Upper lobe of right lung (tissue), 1 donor: ENCODE measurements at places on chromosomes 5 and 9. TPM values are rescaled to one million over a fixed set of nuclear protein-coding genes. Genes with fewer than 3 reads are reported as not detected.

The TTLL11 gene
- 10.7 TPM for total RNA-seq

The ZBTB5 gene
- 10.1 TPM for total RNA-seq

The ZNF658 gene
- total RNA-seq, result 5.8 TPM

The SEMA5A gene
- 38.9 TPM for total RNA-seq

The DAB2 gene
- 145 TPM for total RNA-seq

The NUDT2 gene
- total RNA-seq, result 11.5 TPM

The TXN gene
- 178 TPM for total RNA-seq

The RNF145 gene
- total RNA-seq, result 220 TPM

The CXCL14 gene
- total RNA-seq, result 0.38 TPM

The ZFAND5 gene
- total RNA-seq, result 204 TPM

The PCDHGA4 gene
- 3.9 TPM for total RNA-seq

The PTPDC1 gene
- total RNA-seq, result 10.0 TPM

The WWC1 gene
- 94.2 TPM for total RNA-seq

The SYK gene
- 63.8 TPM for total RNA-seq

The PCDHB6 gene
- 0.75 TPM for total RNA-seq

The ACOT12 gene
- not detected for total RNA-seq

The CDKN2B-AS1 gene
- total RNA-seq, result 2.3 TPM

The FOXD4L5 gene
- total RNA-seq, result 0.41 TPM

The CENPK gene
- 2.3 TPM for total RNA-seq

- no peak for DNase-seq
Measured at GRCh38 chr9:130390390-130390789, 54.4 kb upstream of the ASS1 start.

DNA sequence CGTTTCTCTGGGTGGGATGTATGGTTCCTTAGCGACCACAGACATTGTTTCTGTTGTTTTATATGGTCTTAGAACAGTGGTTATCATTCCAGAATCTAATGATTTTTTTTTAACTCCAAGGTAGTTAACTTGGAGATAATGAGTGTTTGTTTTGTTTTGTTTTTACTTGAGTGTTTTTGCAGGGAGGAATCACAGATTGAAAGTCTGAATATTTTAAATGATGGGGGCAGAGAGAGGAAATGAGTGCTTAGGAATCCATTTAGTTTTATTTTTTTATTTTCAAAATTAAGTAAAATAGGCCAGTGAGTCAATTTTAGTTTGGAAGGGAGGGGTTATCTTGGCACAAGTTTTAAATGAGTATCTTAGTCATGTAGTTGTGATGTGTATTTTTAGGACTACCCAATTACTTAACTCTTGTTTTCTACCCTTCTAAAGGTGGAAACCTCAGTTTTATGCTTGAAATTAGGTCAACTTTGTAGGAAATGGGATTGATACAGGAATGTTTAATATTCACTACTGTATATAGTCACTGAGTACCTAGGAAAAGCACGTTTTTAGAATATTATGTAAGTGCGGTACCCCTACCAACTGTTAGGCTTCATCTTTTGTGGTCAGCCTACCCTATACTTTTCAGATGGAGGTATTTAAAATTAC, 2.0 kb downstream of the UBE2R2 start:
- no peak for DNase-seq

DNA sequence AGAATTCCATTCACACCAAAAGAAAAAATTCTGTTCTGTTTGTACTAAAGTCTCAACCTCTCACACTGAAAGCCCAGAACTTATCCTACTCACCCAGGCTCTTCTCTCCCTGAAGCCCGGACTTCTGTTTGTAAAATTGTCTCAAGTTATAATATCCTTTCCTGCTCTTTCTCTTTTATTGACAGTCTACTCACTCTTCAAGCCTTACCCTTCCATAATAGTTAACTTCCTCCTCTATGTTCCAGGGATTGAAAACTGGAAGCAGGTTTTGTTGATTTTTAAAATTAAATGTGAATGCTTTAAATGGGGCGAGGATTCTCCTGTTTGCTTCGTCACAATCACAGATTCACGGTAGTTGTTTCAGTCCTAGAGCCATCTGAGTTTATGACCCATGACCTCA, 51.7 kb upstream of the CCDC112 start:
- DNase-seq, result no peak

DNA sequence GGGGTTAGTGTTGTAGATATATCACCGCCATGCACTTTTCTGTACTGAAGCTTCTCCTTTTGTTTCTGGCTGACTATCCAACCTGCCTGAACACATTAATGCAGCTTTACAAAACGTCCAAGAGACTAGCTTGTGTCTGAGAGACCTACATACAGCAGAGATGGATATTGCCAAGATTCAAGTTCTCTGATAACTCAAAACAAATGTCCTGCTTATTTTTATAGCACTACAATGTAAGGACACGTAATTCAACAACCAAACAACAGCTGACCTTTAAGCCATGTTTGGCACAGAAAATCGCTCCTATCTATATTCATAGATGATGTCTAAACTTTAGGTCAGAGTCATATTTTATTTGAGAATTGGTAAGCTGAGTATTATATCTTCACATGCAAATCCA, 76.2 kb upstream of the NTRK2 start:
- DNase-seq, result no peak

- no peak for DNase-seq
Measured at GRCh38 chr5:18334949-18335348, 700.7 kb downstream of the TAF11L14 start.

- DNase-seq, result no peak
Measured at GRCh38 chr9:97630591-97630990, 2.6 kb downstream of the TSTD2 start.

GRCh38 chr5:132704875-132705274, 31.1 kb downstream of the IL4 start:
- no peak for DNase-seq

DNA sequence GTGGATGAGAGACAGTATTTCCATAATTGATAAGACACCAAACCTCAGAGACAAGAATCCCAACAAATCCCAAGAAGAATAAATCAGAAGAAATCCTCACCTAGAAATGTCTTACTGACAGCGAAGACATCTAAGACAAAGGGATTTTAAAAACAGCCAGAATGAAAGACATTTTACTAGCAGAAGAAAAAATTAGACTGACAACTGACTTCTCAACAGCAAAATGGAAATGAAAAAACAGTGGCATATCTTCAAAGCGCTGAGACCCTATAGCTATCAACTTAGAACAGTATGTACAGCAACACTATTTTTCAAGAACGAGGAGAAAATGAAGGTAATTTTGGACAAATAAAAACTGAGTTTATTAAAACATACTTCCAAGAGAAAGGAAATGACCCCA, 16.3 kb downstream of the TTLL11 start:
- no peak for DNase-seq

GRCh38 chr9:77743386-77743785, 95.3 kb upstream of the GNA14 start:
- no peak for DNase-seq

- DNase-seq, result no peak
Measured at GRCh38 chr5:146589028-146589345, 73.0 kb upstream of the GPR151 start.

DNA sequence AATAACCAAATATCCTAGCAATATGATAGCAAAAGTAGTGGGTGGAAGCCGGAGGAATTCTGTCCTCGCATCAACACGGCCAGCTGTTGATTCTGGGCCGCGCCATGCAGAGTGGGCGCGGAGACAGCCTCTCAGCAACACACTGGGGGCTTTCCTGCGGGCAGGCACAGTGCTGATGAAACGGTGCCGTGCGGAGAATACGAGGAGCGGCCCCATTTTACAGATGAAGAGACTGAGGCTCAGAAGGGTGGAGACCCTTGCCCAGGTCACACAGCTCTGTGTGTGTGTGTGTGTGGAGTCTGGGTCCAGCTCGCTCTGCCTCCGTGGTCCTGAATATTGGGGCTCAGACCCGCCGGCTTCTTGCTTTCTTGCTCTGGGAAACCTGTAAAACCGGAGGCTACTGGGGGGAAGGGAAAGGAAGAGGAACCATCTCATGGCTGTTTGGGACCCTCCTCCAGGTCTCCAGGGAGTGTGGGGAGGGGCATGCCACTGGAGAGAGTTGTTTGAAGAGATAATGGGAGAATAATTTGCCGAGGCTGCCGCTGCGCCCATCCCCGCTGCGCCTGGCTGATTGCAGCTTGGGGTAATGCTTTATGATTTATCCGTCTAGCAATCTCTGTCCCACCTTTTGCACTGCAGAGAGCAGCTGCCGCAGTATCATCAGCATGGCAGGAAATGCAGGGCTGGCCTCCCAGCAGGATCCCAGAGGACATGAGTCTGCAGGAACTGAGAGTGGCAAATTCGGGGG, 36.6 kb downstream of the NCS1 start:
- DNase-seq, result no peak

GRCh38 chr5:8683496-8683895, 814.5 kb downstream of the MTRR start:
- no peak for DNase-seq

DNA sequence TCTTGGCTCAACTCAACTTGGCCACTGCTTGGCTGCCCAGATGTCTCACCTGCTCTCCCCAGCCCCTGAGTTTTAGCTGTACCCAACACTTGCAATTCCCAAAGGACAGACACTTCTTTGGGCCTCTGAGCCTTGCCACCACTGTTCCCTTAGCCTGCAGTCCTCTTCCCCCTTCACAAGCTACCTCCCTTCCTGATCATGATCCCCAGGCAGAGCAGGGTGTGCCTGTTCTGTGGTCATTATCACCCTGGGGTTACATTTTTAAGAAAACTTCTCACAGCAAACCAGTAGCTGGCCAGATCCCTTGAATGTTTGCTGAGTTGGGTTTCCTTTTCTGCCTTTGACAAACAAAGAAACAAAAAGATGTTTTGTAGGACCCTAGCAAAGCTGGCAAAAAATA, 87.5 kb upstream of the PRRC1 start:
- DNase-seq, result no peak

DNA sequence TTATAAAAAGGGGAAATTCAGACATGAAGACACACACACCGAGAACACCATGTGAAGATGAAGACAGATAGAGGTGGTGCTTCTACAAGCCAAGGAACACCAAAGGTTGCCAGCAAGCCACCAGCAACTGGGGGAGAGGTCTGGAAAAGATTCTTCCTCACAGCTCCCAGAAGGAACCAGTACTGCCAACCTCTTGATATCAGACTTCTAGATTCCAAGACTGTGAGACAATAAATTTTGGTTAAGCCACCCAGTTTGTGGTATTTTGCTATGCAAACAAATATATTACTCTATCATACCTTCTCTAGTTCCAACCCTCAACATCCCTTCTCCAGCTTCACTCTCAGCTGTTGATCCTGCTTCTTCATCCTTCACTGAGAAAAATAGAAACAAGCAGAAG, 451.1 kb downstream of the EBF1 start:
- DNase-seq, result no peak

DNA sequence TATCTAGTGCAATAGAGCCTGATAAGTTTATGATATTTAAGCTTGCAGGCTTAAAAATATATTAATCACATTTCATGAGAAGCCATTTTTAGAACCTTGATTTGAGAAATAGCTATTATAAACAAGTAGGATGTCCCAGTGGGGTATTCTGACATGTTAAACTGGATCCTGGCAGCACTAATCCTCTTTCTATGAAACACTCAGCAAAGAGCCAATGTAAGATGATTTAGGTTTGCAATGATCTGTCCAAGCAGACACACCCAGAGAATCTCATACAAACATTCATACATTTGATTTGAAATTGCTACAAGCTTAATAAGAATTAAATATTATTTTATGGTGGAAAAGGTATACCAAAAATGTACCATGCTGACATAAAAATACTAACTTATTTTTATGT, 86.5 kb downstream of the ERP44 start:
- no peak for DNase-seq

- DNase-seq, result no peak
Measured at GRCh38 chr9:101226161-101226560, 158.6 kb downstream of the BAAT start.

GRCh38 chr9:76613974-76614373, 150.3 kb upstream of the PCA3 start:
- no peak for DNase-seq

DNA sequence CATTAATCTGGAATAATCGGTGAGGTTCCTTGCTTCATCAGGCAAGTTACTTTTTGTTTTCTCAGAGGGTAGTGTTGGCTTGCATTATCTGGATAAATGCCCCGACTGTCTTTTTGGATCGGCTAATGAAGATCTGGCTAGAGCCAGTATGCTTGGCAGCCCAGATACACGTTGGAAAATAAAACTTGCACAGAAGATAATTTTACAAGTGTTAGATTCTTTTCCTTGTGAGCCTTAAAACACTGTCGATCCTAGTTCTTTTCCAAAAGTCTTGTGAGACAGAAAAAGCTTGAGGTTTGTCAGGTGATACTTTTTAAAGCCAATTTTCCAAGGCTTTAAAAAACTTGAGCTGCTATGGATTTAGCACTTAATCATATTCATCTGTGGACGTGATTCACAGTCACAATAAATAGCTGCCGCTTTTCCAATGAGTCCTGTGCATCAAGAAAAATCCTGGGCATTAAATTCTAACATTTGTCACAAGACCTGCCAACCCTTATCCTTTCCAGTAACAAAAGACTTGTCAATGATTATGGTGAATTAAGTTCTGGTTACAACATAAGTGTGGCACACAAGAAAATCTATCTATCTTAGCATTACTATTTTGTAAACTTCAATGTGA, 68.5 kb downstream of the PRLR start:
- no peak for DNase-seq

GRCh38 chr9:89814340-89815040, 209.7 kb downstream of the GADD45G start:
- DNase-seq, result peak; percentile 46

DNA sequence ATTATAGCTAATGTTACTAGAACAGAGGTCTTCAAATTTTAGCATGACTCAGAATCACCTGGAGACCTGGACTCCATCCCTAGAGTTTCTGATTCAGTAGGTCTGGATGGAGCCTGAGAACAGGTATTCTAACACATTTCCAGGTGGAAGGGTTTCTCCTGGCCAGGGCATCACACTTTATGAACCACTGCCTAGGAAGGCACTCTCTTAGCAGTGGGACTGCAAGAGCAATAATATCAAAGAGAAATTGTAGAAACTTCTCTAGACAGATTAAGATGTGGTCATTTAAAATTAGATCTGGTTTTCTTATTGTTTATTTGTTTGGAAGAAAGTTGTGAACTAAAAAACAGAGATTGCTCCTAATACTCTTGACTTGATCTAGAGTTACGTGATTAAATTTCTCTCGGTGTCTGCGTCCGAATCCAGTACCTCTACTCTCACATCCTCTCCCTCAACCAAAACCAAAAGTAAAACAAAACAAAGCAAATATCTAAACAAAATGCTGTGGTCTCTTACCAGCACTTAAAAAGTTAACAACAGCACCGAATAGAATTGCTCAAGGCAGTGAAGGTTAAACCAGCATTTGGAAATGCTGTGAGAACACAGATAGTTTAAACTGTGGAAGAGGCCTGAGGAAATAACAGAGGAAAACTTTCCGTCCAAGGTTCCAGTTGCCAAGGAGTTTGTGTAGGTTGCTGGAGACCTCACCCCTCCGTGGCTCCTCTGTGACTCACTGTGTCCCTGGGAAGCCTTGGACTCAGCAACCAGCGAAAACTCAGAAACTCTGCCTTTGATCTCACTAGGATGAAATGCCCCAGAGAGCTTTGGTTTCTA, 193.4 kb downstream of the ARRDC3 start:
- DNase-seq, result no peak

- no peak for DNase-seq
Measured at GRCh38 chr9:96150324-96151227, 151.4 kb downstream of the HSD17B3 start.

GRCh38 chr5:179185256-179185940, 125.2 kb downstream of the ZNF354C start:
- DNase-seq, result no peak

GRCh38 chr5:17305964-17306725, 88.7 kb downstream of the BASP1 start:
- peak; percentile 72 for DNase-seq
